ENCODE measurements at places on chromosomes 6 and 20.

DNA sequence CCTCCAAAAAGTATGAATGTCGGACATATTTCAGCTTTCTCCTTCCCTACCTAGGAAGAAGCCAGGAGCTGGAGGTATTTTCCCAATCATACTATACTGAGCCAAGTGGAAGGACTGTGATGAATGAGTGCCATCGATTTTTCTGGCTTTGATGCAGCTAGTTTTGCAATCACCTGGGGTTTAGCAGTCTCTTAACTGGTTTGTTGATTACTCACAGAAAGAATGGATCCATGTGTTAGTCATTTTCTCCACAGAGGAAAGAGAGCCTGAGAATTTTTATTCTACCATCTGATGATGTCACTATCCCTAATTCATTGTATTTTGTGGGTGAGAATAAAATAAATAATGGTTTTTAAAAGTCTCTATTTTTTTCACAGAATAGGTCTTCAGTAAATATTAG, 282.9 kb upstream of the RNF217 start:
- no peak for DNase-seq

DNA sequence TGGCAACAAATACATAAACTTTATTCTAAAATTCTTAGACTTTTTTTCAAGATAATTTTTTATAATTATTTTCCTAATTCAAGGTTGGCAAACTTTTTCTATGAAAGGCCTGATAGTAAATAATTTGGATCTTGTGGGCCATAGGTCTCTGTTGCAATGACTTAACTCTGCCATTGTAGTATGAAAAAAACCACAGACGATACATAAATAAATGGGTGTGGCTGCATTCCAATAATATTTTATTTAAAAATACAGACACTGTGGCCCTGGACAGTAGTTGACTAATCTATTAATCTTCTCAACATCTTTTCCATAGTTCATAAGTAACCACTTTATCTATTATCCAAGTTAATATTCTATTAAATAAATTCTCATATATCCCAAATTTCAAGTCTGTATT, 281.1 kb downstream of the SYNE1 start:
- DNase-seq, result no peak

DNA sequence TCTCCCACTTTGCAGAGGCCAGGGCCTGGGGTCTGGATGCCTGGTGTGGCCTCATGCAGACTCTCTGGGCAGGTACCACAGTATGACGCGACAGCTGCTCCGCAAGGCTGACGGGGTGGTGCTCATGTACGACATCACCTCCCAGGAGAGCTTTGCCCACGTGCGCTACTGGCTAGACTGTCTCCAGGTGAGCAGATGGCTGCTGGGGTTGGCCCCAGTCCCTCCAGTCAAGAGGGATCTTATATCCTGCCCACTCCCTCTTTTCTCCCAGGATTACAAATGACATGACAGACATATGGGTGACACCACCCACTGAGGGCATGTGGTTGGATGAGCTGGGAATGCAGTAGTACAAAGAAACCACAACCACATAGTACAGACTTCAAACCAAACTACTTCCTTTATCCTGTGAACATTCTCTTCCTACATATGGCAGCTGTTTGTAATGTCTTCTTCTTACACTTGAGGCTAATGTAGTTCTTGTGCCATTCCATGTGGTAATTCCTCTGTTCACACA, 29.9 kb downstream of the RAB44 start:
- DNase-seq, result no peak

DNA sequence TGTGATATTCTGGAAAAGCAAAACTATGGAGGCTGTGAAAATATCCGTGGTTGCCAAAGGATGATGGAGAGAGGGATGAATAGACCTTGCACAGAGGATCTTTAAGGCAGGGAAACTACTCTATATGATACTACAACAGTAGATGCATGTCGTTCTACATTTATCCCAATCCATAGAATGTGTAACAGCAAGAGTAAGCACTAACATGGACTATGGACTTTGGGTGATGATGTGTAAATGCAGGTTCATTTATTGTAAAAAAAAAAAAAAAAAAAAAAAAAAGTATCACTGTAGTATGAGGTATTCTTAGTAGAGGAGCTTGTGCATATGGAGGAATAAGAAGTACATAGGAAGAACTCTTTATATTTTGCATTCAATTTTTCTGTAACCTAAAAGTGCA, 507.5 kb downstream of the PHF3 start:
- DNase-seq, result no peak

DNA sequence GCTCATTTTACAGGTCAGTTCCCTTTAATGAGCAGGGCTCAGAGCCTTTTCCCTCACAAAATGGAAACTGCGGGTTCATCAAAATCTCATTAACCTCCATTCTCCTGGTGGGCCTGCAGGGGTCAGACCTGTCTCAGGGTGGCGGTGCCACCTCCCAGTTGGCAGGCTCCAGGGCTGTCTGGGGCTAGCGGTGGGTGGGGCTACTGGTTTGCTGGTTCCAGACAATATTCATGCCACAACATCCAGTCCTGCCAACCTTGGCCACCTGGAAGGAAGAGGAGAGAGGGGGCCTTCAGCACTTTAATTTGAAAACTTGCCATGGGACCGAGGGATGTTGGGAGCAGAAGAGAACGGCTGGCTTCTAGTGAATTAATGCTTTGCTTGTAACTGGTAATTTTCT, 41.9 kb upstream of the CTNNBL1 start:
- peak; percentile 5 for DNase-seq

GRCh38 chr6:129894921-129895320, 33.8 kb upstream of the TMEM244 start:
- DNase-seq, result no peak

DNA sequence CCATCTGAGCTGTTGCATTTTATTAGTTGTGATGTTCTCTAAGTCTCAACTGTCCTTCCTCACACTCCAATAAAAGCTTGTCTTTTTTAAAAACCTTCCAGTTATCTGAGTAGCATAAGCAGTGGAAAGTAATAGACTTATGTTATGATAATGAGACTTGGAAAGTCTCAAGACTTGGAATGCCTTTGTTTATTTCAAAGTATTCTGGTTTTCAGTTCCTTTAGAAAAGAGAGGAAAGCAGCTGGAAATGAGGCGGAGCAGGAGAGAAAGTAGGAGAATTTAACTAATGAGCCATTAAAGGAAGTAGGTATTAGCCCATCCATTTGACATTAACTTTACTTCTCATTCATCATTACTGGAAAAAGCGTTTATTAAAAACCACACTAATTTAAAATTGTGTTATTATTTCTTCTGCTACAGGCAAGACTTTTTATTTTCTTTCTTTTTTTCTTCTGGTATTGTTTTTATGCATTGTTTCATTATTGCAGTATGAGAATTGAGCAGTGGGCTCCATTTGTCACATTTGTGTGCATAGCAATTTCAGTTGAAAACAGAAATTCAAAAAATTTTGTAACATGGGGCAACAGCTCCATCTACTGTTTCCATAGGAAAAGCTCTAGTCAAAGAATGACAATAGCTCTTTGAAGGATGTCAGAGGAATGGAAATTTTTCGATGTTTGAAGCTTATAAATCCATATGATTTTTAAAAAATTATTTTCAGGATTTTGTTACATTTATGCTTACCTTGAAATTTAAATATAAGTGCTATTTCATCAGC, 194.8 kb downstream of the COL9A1 start:
- DNase-seq, result no peak

- no peak for DNase-seq
These were observed 62.3 kb upstream of the SYNDIG1 start for GRCh38 chr20:24407151-24407550.

GRCh38 chr20:32050851-32051556, 1.0 kb upstream of the HCK start:
- no peak for DNase-seq

DNA sequence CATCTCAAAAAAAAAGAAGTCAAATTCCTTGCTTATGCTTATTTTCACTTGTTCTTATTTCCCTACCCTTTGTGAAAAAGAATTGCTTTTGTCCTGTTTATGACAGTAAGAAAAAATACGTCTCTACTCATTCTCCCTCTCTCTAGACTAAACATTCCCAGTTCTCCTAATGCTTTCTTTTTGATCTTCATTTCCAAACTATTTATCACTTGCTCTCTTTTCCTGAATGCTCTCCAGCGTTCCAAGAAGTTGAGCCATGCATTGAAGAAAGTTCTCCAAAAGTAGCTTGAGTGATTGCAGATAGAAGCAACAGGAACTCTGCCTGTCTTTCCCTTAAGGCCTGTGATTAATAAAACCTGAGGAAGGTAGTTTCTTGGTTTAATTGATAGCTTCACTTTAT, 53.1 kb upstream of the TMEM170B start:
- DNase-seq, result no peak
